Coronary artery (tissue), 2 donors: ENCODE measurements at places on chromosomes 1 and 21.

DNA sequence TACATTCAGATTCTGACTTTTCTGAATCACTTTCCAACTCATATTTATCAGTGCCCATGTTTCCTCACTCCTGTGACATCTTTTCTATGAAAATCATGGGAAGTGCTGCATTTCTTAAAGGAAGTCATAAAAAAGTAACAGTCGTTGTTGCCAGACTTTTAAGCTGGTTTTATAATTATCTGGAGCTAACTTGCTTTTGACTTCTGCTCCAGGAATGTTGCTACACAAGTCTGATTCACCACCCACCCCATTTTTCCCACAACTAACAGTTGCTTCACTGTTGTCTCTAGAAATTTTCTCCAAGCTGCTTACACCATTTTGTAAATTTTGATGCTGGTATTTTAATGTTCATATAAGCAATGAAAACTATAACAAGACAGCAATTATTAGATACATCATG lies 12.2 kb downstream of the FCRLB start:
- no peak for DNase-seq

DNA sequence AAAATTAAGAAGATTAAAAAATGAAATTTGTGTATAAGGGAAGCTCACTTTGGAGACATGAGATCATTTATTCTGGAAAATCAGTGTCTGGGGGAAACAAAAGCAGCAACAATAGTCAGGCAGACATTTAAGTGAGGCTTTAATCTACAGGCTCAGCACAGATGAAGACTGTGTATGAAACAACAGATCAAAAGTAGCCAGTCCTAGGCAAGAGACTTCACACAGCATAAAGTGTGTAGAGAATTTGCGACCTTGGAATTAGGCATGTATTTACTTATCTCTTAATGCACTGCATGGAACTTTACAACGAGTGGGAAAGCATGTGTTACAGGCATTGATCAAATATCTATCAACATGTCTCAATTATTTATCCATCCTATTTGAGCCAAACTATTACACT lies 1099.9 kb downstream of the PLA2G4A start:
- no peak for DNase-seq

GRCh38 chr1:64962441-64962840 lies 3.9 kb downstream of the JAK1 start:
- no peak for DNase-seq

- no peak for DNase-seq
These were observed 35.4 kb downstream of the PTPRU start for GRCh38 chr1:29271724-29272123.

DNA sequence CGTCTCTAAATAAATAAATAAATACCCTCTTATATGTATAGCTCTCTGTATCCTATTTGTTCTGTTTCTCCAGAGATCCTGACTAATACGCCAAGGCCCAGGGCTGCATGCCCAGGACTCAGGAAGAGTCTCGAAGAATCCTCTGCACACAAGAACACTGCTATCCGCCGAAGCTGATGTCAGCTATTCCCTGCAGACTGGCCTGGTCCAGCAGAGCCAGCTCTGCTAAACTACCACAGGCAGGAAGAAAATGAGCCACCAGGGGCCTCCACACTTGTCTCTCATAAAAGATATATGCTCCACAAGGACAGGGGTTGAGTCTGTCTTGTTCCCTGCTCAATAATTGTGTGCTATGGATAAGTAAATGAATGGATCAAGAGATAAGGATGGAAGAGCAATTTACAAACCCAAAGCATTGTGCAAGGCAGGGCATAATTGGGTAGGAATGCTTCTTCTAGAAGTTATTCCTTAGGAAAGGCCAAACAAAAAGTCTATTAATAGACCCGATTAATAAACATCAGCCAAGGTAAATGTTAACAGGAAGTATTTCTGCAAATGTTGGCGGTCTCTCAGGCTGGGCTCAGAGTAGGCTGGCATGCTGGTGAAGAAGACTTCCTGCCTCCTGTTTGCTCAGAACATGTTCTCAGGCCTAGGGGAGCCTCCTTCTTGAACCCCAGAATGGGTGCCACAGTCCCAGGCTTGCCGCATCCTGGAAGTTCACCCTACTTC lies 26.3 kb upstream of the MAN1C1 start:
- no peak for DNase-seq

- DNase-seq, result no peak
These were observed 84.6 kb downstream of the SYT2 start for GRCh38 chr1:202625416-202626360.

DNA sequence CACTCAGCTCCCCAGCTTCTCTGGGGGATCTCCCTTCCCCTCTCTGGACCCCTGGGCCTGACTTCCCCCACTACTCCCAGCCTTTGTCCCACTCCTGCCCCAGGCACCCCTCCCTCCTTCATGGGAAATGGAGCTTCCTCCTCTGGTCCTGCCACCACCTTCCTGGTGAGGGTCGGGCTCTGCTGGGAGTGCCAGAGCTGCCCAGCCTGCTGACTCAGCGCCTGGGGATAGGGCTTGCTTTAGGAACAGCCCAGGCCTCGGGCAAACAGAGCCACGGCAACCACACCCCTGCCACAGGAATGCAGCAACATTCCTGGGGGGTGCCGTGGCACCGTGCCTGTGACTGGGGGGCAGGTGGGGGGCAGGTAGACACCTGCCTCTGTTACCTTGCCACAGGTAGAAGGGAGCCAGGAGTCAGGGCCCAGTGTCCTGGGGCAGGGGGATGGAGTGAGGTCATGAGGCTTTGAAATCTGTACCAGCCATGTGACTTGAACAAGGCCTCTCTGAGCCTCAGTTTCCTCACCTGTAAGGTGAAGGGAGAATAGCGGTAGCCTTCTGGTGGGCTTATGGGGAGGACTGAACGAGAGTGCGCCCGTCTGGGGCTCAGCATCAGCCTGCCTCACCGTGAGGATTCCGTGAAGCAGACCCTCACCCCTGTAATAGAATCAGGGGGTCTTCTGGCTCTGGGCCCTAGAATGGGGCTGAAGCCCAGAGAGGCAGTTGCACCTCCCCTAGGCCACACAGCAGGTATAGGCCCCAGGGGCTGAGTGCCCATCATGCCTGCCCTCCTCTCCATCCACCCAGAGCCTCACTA lies 17.8 kb upstream of the EPHA2 start:
- no peak for DNase-seq

GRCh38 chr1:182410620-182411273 lies 10.3 kb upstream of the TEDDM1 start:
- no peak for DNase-seq

DNA sequence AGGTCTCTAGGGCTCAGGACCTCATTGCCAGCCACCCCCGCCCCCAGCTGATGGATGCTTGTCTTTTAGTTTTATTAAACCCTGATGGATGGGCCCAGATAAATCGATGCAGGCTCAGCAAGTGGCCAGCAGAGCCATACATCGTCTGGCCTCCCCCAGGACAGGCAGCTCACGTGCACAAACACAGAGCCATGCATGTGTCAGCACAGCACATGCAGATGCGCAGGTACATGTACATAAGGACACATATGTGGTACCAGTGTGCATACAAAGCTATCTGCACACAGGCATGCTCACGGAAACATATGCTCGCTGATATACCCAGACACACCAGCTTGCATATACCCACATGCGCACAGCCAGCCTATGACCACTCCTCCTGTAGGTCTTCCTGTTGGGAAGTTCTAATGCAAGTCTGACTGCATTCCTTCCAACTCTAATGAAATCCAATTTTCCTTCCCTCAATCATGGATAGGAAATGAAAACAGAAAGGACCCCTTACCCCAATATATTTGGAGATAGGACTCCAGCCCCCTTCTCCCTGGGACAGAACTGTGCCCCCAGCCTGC lies 897 bp downstream of the COL16A1 start:
- no peak for DNase-seq

- peak; percentile 57 for DNase-seq
These were observed 6.2 kb upstream of the PRDM16 start for GRCh38 chr1:3062616-3063378.
